ENCODE measurements at places on chromosomes 13 and 19. TPM values are rescaled to one million over a fixed set of nuclear protein-coding genes. Genes with fewer than 3 reads are reported as not detected.

ZFP14 gene
- polyA plus RNA-seq = 2.5 TPM

ZNF492 gene
- polyA plus RNA-seq = 0.28 TPM

SIGLEC10 gene
- not detected for polyA plus RNA-seq

NOVA2 gene
- 1.9 TPM for polyA plus RNA-seq

PRODH2 gene
- polyA plus RNA-seq = not detected

NLRP11 gene
- not detected for polyA plus RNA-seq

RFPL4A gene
- 0.06 TPM for polyA plus RNA-seq

ZNF428 gene
- 60.9 TPM for polyA plus RNA-seq

SOX1 gene
- polyA plus RNA-seq = not detected

PROSER3 gene
- 12.3 TPM for polyA plus RNA-seq

GRCh38 chr13:86826232-86826631 lies 844.9 kb upstream of the SLITRK5 start:
- no peak for DNase-seq

DNA sequence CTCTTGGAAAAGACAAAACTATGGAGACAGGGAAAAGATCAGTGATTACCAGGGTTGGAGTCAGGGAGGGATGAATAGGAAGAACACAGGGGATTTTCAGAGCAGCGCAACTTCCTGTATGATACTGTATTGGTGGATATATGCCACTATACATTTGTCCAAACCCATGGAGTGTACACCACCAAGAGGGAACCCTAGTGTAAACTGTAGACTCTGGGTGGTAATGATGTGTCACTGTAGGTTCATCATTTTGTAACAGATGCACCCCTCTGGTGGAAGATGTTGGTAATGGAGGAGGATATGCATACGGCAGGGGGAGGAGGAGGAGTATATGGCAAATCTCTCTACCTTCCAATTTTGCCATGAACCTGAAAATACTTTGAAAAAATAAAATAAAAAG lies 68.1 kb downstream of the UFM1 start:
- DNase-seq = peak; percentile 14

DNA sequence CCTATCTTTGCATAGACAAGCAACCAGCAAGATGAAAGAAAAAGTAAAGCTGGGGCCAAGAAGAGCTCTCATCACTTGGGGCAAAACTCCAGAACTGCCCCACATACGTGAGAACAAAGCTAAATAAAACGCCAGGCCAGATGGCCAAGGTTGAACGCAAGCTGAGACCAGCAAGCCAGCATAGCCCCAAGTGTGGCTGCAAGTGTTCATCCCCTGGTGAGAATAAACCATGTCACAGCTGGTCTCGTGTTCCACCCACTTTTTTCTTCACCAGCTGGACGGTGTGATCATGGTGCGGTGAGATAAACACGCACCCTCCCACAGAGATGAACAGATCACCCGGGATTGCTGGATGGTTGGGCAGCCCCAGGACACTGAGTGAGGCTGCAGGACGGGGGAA lies 109.6 kb upstream of the CACNA1A start:
- no peak for DNase-seq

DNA sequence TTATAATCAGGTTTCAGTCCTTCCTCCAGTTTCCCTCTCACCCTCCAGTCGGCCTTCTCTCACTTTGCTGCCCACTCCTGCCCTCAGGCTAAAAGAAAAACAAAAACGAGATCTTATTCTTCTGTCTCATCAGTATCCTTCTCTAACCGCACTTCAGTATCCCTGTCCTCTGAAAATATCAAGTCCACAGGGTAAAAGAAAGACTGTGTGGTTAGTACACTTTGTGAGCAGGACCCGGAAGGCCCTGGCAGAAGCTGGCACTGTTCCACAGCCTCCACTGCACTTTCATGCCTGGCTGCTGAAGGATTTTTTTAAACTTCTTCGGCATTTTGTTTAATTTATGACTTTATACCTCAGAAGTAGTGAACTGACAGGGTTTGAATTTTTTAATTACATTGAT lies 51.8 kb downstream of the TM9SF2 start:
- DNase-seq = no peak

- no peak for DNase-seq
These were observed 41.7 kb downstream of the PCDH17 start for GRCh38 chr13:57673197-57673596.

GRCh38 chr19:45218911-45219743 lies 26.1 kb downstream of the EXOC3L2 start:
- DNase-seq = no peak

- DNase-seq = no peak
These were observed 14.5 kb downstream of the FCGBP start for GRCh38 chr19:39919976-39920375.

GRCh38 chr13:77448689-77449088 lies 86.8 kb upstream of the SCEL start:
- DNase-seq = no peak

DNA sequence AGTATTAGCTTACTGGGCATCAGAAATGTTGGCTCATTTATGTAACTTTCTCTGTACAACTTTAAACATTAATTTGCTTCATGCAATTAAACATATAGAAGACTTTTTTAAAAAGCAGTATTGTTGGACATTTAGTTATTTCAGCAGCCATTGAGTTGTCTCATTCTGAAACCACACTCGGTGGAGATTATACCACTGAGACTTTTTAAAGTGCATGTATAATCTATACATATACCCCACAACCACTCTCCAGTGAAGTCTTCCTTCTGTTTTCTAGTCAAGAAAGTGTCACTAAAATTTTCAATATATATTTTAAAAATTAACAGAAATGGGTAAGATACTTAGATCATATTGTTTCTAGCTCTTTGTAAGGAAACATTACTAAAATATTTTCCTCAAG lies 15.5 kb downstream of the SETDB2 start:
- DNase-seq = no peak

- DNase-seq = no peak
These were observed 42.1 kb downstream of the PTPRS start for GRCh38 chr19:5298471-5298901.

DNA sequence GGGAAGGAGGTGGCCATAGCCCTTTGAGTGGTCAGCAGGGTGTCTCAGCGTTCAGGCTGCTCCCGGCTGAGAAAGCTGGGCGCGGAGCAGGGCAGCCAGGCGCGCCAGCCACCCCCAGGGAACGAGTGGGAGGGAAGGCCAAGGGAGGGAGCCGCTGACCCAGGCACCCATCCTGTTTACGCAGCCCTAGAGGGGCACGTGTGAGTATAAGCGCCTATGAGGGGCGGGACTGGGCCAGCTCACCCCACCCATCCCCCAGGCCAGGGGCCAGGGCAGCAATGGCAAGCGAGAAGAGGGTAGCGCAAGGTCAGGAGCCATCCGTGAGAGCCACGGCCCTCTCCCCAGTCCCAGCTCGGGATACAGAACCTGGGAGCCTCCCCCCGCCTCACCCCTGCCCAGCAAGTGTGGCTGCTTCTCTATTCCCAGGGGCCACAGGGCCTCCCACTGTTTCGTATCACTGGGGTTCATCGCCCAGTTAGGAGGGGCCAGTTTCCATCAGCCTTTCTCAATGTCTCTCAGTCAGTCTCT lies 897 bp upstream of the DMKN start:
- DNase-seq = no peak

- DNase-seq = peak; percentile 26
These were observed 744 bp downstream of the ZNF805 start for GRCh38 chr19:57241176-57241575.

DNA sequence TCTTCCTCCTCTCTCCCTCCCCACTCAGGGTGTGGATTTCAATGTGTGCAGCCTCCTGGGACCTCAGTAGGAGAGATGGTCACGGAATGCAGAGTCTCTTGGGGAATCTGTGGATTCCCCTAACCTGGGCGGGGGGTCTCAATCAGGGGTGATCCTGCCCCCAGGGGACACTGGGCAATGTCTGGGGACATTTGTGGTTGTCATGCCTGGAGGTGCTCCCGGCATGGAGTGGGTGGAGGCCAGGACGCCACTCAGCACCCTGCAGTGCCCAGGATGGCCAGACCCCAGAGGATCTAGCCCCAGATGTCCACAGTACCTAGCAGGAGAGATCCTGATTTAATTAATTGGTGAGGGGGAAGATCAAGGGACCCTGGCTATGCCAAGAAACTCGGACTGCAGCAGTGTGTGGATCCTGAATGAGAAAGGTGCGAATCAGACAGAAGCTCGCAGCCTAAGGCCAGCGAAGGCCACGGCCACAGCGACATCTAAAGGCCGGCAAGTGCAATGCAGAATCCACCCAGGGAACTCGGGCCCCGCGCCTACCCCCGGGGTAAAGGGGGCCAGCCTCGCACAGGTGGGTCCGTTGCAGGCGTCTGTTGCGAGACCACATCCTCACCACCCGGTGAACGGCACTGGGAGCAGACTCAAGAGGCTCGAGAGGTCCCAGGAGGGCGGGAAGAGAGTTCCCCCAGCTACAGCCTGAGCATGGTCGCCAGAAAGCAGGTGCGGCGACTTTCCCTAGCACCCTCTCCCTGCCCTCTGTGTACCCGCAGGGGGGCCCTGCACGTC lies 88.8 kb downstream of the GNG7 start:
- peak; percentile 78 for DNase-seq

GRCh38 chr13:20728579-20729311 lies 25.2 kb downstream of the IL17D start:
- no peak for DNase-seq

- peak; percentile 92 for DNase-seq
These were observed 5.6 kb downstream of the TLE6 start for GRCh38 chr19:2982983-2983350.

- DNase-seq = peak; percentile 99
These were observed at the start of gene PTPRS for GRCh38 chr19:5340637-5341447. TSS of gene PTPRS (minus strand) at chr19:5340812. CDS start at chr19:5286140, 54,672 bp downstream.

GRCh38 chr19:47603706-47604565 lies 5.0 kb upstream of the BICRA start:
- DNase-seq = no peak

GRCh38 chr19:16012552-16012951 lies 63.7 kb upstream of the TPM4 start:
- no peak for DNase-seq

GRCh38 chr13:80140685-80141084 lies 200.2 kb downstream of the SPRY2 start:
- no peak for DNase-seq

GRCh38 chr13:97001636-97002035 lies 7.4 kb upstream of the OXGR1 start:
- no peak for DNase-seq

DNA sequence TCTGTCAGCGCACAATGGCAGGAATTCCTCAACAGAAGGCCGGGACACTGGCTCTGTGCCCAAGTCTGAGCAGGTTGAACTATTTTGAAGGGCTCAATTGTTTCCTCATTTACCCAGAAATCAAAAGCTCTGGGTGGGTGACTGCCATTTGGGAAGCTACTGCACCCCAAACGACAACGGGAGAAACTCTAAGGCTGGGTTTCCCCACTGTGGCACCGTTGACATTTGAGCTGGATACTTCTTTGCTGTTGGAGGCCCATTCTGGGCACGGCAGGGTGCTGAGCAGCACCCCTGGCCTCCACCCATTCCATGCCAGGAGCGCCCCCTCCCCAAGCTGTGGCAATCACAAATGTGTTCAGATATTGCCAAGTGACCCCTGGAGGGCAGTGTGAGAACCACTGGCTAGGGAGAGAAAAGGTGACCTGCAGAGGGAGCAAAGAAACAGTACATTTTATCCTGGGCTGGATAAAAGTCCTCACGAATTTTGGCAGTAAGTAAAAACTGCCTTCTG lies 62.5 kb downstream of the RFX2 start:
- DNase-seq = peak; percentile 84

DNA sequence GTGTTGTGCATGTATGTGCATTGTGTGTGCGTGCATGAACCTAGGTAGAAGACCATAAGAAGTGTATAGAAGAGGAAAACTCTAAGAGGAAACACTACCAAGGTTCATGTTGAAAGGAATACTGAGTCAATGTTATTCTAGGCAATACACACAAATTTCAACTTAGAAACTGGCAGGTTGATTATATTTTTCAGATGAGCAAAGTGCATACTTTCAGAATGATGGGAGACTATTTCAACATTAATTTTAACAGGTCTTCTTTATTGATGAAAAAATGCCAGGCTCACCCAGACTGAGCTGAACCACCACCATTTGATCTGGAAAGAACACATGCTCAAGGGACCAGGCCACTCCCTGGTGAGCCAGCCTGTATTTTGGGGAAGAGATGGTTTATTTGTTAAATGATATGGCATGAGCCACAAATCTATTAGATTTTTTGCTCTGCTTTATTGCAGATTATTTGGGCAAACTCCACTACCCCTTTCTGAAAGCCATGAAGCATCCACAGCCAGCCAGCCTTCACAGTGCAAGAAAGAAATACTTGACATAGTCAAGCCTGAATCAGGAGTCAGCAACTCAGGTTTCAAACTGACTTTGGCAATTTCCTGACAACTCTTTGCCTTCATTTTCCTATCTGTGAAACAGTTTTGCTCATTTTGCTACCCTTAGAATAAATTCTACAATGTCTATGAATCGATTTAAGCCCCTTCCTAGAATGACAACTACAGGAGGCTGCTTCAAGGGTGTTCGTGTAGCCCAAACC lies 368.9 kb downstream of the COG6 start:
- DNase-seq = no peak

DNA sequence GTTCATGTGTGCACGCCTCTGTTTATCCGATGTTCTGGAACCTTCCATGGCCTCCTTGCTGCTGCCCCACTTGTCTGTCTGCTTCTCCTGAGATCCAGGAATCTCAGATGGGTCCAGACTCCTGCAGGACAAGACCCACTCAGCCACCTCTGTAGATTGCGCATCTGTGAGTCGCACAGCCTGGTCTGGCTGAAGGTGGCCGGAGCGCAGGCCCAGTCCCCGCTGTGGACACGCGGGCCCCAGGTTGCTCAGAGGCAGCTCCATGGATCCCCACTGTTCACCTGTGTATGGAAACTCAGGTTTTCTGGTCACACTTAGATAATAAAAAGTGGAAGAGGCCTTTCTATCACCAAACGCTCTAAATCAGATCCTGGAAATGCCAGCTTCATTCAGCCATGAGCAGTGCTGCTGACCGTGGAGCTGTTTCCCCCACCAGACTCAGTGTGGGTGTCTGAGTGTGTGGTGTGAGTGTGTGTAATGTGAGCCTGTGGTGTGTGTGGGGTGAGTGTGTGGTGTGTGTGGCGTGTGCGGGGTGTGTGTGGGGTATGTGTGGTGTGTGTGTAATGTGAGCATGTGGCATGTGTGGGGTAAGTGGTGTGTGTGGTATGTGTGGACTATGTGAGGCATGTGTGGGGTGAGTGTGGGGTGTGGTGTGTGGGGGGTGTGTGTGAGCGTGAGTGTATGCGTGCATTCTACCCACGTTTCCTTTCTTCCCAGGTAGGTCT lies 59.5 kb downstream of the MCF2L start:
- no peak for DNase-seq

- DNase-seq = peak; percentile 66
These were observed 21.8 kb downstream of the DCAF15 start for GRCh38 chr19:13974073-13974472.
